ENCODE measurements at places on chromosomes 4 and X. TPM values are rescaled to one million over a fixed set of nuclear protein-coding genes. Genes with fewer than 3 reads are reported as not detected.

XAGE1A gene
- total RNA-seq: not detected

GPR119 gene
- not detected for total RNA-seq

SMIM31 gene
- total RNA-seq: not detected

FRG2 gene
- total RNA-seq: not detected

All from bronchial smooth muscle cell (primary cell).